Activated T-cell treated with anti-CD3 and anti-CD28 coated beads, Interleukin-2, amount 50 U/mL, for 1 hour (primary cell): ENCODE measurements at places on chromosomes 5 and 9.
A peak's percentile ranks its signal among the peaks of the same experiment; 100 is the strongest.

GRCh38 chr5:160152901-160153300 is 33.7 kb upstream of the PWWP2A start:
- DNase-seq = no peak

DNA sequence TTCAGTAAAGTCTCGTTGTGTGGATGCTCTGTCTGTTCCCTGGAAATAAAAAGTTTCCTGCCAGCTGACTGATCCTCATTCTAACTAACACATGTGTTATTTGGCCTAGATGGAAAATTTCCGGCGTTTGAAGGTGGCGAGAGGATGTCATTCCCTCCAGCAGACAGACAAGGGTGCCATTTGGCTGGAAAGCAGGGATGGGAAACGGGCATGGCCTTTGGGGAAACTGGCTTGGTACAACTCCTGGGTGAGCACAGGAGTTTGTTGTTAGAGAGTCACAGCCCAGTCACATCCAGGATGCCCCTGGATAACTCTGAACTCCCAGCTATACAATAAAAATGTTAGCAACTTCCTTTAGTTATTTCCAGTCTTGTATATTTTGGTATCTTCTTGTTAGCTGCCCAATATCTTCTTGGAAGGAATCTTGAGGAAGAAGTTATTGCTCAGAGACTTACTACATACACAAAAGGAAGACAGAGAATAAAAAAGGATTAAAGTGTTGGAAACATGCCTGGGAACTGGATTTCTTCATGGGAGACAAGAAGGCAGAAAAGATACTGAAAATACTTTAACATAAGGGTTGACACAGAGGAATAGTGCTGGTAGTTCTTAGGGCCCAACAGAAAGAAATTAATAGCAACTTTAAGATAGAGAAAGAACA is 41.9 kb downstream of the TEK start:
- DNase-seq = no peak

DNA sequence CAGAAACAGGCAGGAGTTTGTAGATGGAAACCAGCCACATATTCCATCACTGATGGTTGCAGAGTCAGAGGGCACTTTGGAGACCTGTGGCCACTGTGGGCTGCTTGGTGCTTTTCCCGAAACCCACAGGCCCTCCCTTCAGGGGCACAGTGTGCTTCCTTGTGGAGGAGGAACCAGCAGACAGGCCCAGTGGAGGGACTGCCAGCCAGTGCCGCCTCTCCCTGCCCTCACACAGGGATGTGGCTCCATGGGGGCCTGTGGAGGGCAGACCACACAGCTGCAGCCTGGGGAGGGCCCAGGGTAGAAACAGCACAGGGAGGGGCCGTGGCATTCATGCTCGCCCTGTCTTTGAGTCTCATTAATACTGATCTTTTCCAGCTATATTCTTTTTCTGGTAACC is 35.2 kb downstream of the CEP72 start:
- no peak for DNase-seq

GRCh38 chr9:115398996-115399395 is 281.0 kb upstream of the TNC start:
- no peak for DNase-seq

- DNase-seq = peak; percentile 85
These were observed at the start of gene NDUFS6 for GRCh38 chr5:1801222-1801966. NDUFS6 (plus strand) TSS chr5:1801407; CDS start chr5:1801418, 11 bp downstream.

DNA sequence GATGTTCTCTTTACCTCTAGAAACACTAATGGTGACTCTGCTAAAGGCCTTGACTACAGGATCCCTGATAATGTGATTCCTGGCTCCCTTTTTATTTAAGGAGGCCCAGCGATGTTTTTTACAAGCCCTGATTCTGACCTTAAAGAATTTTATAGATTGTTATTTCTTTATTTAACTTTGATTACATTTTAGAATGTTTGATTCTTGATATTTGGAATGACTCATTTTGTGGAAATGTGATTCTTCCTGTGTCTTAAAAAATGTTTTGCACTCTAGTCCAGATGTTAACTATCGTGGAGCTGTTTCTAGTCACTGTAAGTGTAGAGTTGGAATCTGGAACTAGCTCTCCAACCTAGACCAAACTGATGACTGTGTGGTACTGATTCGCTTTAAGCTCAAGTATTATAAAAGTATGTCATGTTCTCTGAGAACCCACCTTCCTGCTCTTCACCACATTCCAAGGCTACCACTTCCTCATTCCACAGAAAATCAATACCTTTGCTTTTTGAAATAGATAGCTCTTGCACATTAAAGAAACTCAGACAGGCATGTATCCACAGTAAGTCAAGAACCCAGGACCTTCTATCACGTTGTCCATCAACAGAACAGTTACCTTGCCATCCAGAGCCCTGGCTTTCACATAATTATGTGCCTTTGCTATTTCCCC is 65.2 kb downstream of the JMY start:
- DNase-seq = no peak

DNA sequence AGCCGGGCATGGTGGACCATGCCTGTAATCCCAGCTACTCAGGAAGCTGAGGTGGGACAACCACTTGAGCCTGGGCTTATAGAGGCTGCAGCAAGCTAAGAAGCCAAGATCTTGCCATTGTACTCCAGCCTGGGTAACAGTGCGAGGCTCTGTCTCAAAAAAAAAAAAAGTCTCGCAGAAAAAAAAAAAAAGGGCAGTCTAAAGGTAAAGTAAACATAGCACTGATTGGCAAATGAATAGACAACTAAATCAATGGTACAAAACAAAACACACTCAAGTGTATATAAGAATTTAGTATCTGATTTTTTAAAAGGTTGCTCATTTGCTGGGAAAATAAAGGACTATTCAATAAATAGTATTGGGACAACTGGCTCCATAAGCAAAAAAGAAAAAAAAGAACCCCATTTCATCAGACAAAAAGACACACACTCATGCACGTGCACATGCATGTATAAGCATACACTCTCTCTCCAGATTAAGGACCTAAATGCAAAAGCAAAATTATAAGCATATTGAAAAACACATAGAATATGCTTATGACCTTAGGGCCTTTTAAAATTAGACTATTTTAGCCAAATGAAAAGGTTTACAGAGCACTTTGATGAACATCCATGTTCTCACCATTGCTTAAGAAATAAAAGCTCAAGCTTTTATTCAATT is 5.7 kb downstream of the IL6ST start:
- no peak for DNase-seq

DNA sequence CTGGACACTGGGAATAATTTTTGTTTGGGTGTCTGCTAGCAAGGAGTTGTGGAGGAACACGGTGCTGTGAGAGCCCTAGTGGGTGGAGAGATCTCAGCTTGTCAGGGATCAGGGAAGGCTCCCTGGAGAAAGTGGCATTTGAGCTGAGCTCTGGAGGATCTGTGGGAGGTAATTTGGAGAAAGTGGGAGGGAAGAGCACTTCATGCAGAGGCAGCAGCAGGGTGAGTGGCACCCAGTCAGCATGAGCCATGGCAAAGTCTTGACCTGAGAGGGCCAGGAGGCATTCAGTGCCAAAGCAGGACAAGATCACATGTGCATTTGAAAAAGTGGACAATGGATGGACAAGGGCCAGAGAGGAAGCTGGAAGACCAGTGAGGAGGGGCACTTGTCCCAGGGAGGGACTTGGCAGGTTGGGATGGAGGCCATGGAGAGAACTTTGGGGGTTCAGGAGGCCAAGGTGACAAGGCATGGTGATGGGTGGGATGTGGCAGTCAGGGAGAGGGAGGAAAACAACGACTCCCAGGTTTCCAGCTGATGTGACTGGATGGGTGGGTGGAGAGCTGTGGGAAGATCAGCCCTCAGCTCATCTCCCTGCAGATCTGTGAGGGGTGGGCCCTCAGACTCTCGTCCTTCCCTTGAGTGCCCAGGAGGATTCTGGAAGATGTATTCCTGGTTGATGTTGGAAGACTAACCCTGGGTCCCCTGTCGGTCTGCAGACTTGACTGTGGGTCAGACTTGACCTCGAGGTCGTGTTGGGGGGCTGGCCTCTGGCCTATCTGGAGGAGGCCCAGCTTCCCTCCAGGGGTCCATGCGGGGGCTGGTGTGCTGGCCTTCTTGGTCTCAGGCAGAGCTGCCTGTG is 68.9 kb upstream of the PITX1 start:
- DNase-seq = no peak

- no peak for DNase-seq
These were observed 296.5 kb downstream of the ARHGAP26 start for GRCh38 chr5:143066556-143067281.

- no peak for DNase-seq
These were observed 4.8 kb upstream of the NFIL3 start for GRCh38 chr9:91428436-91428835.

- no peak for DNase-seq
These were observed 105.6 kb upstream of the ZNF366 start for GRCh38 chr5:72612810-72613209.

DNA sequence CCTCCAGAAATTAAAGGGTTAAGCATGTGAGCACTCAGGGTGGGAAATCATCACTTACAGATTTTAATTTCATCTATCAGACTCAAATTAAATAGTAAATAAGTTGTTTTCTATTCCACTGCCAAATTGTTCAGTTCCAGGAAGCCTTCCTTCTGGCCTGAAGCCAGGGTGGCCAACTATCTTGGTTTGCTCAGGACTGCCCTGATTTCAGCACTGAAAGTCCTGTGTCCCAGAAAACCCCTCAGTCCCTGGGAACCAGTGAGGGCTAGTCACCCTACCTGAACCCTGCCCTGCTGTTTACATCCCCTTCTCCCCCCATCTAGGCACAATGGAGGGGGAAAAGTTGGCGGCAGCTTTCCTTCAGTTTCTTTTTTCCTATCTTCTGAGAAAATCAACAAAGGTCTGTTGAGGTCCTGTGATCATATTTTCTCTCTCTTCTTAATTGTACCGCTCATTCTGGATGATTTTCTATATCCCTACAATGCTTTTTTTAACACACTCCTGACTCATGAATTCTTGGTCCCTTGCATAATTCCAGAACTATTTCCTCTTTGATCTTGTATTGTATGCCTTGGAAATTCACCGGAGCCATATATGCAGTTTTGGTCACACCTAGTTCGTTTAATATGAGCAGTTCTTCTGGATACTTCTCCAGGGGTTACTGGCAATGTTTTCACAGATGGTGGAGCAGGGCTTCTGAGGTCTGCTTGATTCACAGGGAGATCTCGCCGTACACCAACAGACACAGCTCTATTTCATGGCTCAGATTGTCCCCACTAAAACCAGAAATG is 103.8 kb downstream of the MAP1B start:
- DNase-seq = no peak

DNA sequence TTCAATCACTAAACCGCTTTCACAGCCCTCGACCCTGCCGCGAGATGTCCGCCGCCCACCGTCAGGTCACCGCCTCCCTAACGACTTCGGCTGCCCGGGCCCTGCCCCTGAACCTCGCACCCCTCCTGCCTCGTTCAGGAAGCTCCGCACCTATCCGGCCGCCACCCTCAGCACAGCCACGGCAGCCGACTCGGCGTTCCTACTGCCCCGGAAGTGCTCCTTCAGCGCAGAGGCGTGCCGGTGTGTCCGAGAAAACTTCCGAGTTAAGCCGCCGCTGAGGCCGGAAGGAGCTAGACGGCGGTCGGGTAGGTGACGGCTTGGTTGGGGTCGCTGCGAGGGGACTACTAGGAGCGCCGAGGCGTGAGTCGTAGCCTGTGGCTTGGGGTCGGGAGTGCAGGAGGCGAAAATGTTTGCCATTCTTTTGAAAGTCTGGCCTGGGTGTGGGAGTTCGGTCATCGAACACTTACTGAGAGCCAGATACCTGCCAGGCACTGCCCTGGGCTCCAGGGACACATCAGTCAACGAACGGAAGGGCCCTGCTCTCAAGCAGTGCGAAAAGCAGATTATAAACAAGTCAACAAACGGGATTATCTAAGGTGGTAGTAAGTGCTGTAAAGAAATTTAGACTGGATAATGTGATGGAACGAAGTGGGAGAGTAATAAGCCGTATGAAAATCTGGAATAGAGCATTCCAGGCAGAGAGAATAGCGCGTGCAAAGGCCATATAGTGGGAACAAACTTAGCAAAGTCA is at the start of the genes FAM114A2 and MFAP3:
TSS of gene FAM114A2 (minus strand) at position 204 of the 751 bp plus-strand sequence. CDS start 3,957 bp downstream, outside the sequence.
TSS of gene MFAP3 (plus strand) at position 261 of the 751 bp plus-strand sequence. CDS start 10,756 bp downstream, outside the sequence.
- peak; percentile 84 for DNase-seq

- no peak for DNase-seq
These were observed 558.9 kb upstream of the KLF4 start for GRCh38 chr9:108048406-108049025.

GRCh38 chr5:149271716-149272563 is at the start of gene AFAP1L1:
AFAP1L1 (plus strand) TSS chr5:149271859; CDS start chr5:149271969, 110 bp downstream.
- peak; percentile 32 for DNase-seq

DNA sequence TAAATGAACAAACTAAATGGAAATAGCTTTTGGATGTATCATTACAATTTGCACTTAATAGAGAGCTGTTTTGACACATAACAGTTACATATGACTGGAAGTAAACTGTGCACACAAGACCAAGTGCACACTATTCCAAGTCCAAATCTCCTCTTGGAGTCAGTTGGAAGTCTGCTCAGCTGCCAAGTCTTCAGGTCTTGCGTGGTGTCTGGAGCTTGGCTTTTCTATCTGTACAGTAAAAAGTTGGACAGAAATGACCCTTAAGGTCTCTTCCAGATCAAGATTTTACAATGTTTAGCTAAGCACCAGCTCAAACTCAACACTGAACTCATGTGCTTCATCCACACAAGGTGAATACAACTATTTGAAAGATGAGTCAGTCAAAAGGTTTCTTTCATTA is 456.9 kb downstream of the RASEF start:
- no peak for DNase-seq

- no peak for DNase-seq
These were observed 8.5 kb downstream of the DMXL1 start for GRCh38 chr5:119079318-119079921.

- DNase-seq = no peak
These were observed 56.1 kb upstream of the SPTLC1 start for GRCh38 chr9:92171281-92171680.

DNA sequence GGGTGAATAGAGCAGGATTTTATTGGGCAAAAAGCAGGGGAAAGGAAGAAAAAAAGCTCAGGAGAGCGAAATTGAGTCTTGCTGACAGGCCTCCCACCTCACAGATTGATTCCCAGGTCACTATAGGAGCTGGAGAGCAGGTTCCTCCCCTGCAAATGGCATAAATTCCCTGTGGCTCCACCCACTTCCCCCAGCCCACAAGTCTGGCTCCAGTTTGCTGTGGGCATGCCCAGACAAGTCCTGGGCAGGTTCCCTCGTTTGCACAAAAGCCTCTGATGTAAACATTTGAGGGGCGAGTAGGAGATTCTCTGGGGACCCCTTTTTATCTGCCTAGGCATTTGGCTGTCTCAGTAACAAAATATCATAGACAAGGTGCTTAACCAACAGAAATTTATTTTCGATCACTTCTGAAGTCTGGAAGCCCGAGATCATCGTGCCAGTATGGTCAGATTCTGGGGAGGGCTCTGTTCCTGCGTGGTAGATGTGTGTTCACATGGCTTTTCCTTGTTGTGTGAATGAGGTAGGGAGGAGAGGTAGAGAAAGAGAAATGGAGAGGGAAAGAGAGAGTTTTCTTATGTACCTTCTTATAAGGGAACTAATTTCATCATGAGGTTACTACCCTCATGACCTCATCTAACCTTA is 614.5 kb downstream of the MAT2B start:
- DNase-seq = no peak

DNA sequence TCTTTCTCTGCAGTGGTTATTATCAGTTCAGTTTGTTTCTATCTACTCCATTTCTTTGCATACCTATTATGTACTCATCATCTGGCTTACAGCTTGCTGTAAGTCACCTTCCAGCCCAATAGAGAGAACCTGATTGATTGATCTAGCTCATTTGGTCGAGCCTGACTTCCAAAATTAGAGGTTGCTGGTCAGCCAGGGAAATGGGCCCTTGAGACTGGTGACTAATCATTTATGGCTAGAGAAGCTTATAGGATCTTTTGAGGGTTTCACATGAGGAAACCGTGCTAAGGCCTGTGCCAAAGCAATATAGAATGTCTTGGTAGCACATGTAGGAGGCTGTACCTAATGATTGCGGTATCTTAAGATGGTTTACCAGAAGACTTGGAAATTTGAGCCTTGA is 5.8 kb downstream of the SREK1 start:
- no peak for DNase-seq
